ENCODE measurements at places on chromosomes 7 and 10.
A peak's percentile ranks its signal among the peaks of the same experiment; 100 is the strongest.

- DNase-seq = no peak
Measured at GRCh38 chr7:195010-195829, 2.8 kb downstream of the FAM20C start.

DNA sequence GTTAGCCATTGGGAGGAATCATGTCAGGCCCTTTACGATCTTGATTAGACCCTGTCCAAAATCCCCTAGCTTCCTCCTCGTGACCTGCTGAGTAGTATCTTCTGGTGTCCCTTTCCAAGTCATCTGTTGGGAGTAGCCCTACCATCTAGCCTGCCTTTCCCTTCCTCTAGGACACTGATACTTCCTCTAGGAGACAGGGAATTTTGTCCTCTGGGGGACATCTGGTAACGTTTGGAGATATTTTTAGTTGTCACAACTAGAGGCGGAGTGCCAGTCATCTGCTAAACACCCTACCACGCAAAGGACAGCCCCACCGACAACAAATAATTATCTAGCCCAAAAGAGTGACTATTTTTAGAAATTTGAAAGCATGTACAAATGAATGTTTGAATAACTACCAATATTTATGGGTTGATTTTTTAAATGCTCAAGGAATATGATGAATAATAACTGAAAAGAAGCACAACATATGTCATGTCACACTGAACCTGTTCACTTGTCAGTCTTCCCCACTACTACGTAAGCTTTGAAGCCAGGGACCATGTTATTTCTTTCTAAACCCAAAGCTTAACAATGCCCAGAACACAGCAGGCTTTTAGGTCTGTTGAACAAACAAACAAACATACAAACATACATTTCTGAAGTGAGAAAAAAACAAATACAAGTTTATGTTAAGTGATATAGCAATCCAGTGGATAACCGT is 105.9 kb downstream of the ARHGAP12 start:
- DNase-seq = no peak

DNA sequence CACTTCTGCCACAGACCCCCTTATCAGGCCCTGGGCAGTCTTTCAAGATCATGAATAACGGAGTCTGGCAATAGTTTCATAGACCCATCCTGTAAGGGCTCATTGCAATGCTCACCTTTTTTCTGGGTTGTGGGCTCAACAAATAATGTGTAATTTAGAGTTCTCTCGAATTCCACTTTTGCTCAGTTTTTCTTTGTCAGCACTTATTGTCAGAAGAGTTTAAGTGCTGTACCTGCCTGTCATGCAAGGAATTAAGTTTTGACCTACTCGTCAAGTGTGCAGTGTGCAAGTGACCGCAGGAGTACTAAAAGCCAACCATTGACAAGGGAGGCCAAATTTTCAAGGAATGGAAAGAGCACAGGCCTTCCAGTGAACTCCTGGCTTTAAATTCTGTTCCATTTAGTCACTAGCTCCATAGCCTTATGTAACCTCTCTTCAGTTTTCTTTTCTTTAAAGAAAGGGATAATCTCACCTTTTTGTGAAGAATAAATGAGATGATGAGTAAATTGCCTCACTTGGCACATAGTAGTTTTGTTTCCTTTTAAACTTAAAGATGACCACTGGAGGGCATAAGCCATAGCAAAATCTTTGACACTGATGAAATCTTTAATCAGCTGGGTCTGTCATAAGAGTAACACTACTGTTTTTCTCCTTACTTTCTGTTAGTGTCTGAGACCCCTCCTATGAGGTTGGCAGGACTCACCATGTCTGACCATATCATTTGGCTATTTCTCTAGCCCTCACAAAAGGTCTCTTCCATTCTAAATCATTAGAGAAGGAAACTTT is 313.3 kb downstream of the TYW1 start:
- DNase-seq = no peak

DNA sequence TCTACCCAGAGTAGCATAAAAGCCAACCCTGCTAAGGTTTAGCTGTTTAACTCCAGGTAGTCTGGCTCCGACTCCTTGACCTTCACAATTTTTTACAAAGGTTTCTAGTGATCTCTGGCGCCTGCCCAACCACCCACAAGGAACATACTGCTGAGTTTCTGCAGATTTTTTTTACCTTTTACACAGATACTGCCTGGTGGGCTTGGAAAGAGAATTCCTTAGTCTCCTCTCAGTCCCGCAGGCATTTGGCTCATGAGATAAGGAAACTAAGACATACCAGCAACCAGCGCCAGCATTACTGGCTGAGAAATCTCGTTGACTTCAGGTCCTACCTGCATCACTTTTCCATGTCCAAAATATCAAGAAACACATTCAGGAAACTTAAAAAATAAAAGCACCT is 51.1 kb upstream of the LYZL1 start:
- DNase-seq = no peak

DNA sequence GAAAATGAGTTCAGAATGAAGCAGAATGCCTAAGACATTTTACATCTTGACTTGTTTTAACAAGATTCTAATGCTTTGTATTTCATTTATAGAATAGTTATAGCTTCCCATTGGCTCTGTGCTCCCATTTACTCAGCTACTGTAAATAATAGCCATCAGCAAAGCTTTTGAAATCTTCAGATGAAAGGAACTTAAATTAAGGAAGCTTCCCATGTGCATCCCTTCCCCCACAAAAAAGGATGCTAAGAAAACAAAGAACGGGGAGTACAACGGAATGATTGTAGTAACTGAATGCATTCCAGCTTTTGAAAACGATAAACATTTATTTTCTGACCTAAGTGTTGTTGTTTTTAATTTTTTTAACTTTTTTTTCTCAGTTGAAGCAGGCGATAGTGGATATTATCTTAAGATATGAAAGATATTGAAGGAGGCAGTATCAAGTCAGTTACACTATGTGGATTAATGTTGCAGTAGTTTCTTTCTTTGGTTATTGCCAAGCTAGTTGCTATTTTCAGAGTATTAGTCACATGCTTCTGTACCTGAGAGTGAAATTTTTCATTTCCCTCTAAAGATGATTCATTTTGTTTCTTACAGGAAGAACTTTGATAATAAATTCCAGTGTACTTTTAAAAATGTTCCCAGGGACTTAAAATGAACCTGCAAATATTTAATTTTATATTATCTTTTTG is 129.2 kb downstream of the KCND2 start:
- DNase-seq = no peak

DNA sequence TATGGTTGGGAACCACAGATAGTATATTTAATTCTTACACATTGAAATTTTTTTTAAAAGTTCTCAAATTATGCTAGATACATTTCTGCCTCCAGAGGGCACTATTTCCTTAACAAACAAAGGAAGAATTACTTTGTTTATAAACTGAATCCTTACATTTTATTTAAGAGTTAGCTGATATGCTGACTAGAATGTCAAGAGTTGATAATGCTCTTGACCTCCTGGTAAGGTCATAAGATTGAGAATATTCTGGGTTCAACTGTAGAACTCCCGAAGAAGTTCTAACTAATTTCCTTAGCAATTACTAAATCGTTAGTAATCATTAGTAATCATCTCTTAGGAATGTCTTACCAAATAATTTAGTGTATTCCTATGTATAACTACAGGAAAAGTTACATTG is 95.3 kb upstream of the CYP26C1 start:
- peak; percentile 32 for DNase-seq

DNA sequence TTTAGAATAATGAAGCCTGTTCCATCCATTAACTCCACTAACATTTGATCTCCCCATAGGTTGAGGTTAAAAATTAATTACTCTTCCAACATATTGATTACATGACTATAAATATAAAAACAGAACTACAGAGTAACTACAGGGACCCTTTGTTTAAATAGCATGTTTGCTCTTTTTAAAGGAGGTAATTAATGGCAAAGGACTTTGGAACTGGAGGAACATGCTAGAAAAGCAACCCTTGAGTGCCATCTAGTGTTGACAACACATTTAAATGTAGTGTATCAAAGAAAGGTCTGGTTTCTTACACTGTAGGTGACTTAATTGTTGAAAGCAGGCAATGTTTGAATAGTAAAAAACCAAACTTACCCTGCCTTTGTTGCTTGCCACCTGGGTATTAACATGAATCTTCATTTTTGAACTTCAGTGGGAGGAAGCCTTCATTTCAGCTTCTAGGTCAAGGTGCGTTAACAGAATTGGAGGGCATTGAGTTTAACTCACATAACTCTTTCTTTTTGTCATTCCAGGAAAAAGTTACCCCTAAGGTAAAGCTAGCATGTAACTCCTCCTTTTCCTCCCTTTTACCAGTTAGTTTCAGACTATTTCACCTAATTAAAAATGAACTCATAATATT is 52.6 kb upstream of the CAPZA2 start:
- DNase-seq = peak; percentile 50

DNA sequence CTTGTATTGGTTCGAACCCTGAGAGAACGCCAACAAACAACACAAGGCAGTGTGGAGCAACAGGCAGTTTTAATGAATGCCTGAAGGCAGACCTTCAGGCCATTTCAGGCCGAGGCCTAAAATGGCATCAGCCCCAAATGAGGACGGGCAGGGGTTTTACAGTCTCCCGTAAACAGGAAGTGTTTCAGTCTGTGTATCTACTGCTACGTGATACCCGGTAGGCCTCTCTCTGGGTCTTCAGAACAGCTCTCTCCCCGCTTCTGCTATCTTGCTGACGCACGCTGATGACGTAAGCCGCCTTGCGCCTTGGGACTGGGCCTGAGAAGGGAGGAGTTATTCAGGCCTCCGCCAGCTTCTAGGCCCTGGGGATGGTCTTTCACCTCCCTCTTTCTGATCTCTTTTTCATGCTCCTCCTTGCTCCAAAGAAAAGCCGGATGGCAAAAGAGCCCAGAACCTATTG is 67.7 kb downstream of the ST8SIA6 start:
- no peak for DNase-seq

DNA sequence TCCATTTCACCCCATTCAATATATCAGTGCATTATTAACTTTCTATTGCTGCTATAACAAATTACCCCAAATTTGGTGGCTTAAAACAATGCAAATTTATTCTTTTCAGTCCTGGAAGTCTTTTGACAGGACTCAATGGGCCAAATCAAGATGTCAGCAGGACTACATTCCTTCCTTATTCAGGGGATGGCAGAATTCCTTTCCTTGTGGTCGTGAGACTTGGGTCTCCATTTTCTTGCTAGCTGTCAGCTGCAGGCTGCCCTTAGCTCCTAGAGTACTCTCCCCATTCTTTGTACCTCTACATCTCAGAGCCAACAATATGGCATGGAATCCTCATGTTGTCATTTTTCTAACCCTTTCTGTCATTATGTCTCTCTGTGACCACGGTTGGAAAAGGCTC is 310.6 kb downstream of the HDAC9 start:
- no peak for DNase-seq

- no peak for DNase-seq
Measured at GRCh38 chr7:132782777-132783640, 206.7 kb upstream of the PLXNA4 start.

- DNase-seq = no peak
Measured at GRCh38 chr10:128077155-128077875, 48.9 kb downstream of the MKI67 start.

DNA sequence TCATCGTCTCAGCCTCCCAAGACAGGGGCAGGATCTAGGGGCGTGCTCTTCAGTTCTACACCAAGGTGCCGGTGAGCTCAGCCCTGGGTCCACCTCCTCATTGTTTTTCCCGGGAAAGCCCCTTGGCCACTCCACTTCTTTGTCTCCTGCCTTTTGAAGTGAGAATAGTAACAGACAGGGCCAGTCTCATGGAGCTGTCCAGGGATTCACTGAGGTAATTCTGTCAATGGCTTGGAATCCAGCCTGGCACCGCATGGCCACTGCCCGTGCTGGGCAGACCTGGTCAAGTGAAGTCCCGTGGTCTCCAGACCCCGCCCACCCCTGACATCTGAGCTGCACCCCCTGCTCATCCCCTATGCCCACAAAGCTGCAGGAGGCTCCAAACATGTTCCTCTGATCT is 138.9 kb downstream of the TNS3 start:
- DNase-seq = no peak

DNA sequence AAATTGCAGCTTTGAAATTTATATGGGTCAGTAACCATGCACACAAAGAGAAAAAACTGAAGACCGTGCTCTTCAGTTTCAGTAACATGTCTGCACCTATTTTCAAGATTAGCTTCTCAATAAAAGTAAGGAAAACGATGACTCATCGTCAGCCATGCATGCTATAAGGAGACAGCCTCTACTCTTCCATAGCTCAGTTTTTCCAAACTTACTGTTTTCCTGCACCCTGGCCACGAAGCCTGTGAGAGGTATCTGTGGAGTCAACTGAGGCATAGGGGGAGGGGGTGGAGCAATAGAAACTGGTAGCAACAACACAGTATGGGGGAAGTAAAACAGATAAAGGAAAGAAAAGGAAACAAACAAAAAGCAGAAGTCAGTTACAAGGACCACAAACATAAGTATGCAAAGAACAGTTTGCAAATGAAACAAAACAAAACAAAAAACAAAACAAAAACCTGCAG is 58.0 kb downstream of the PDSS1 start:
- no peak for DNase-seq

DNA sequence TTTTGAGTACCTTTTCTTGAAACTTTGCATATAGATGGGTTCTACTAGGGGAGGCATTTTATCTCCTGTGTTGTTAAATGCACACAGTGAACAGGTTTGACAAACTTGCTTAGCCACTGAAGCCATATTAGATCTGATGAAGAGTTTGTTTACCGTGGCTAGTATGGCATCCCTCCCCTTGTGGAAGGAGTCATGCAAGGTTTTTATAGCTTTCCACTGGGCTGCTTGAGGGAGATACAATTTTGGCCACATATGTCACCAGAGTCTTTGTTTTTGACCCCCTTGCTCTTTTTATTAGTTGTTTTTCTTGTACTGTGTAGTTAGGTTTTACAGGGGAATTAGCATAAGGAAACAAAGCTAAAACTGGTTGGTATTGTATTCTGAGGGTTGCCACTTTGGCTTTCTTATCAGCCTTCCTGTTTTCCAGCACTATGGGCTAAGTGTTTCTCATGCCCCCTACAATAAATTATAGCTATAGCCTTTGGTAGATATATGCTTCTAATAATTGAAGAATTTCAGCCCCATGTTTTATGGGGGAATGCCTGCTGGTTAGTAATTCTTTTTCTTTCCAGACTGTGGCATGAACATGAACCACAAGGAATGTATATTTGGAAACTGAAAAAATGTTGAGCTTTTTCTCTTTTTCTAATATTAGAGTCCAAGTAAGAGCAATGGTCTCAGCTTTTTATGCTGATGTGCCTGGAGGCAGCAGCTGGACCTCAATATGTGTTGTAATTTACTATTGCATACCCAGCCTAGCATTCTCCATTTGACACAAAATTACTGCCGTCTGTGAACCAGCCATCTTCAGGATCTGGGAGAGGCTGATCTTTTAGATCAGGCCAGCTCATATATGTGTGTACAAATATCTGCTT is 18.4 kb upstream of the STEAP2 start:
- no peak for DNase-seq

- no peak for DNase-seq
Measured at GRCh38 chr10:114811862-114812261, 9.7 kb upstream of the FHIP2A start.

GRCh38 chr7:19762631-19763030 is 10.8 kb downstream of the TMEM196 start:
- no peak for DNase-seq
